ENCODE measurements at places on chromosomes 2 and 18.

DNA sequence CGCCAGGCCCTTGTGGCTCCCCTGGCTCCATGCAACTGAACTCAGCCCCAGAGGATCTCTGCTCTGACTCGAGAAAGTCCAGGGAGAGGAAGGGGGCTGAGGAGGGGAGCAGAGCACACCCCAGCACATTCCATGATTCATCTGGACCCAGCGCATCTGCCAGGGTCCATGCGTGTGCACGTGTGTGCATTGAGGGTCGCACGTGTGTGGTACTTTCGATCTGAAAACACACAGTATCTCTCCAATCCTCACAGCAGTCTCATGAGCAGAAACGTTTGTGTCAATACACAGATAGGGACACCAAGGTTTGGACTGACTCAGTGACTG is 146.4 kb upstream of the ID2 start:
- no peak for DNase-seq

DNA sequence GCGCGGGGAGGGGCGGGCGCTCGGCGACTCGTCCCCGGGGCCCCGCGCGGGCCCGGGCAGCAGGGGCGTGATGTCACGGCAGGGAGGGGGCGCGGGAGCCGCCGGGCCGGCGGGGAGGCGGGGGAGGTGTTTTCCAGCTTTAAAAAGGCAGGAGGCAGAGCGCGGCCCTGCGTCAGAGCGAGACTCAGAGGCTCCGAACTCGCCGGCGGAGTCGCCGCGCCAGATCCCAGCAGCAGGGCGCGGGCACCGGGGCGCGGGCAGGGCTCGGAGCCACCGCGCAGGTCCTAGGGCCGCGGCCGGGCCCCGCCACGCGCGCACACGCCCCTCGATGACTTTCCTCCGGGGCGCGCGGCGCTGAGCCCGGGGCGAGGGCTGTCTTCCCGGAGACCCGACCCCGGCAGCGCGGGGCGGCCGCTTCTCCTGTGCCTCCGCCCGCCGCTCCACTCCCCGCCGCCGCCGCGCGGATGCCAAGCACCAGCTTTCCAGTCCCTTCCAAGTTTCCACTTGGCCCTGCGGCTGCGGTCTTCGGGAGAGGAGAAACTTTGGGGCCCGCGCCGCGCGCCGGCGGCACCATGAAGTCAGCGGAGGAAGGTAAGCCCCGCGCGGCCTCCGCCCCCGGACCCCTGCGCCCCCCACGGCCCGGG is at the start of gene NFATC1:
TSS of gene NFATC1 (plus strand) at position 170 of the 644 bp plus-strand sequence. CDS start at position 465, 295 bp downstream.
- peak; percentile 59 for DNase-seq

GRCh38 chr2:145114726-145115125 is 594.8 kb upstream of the ZEB2 start:
- no peak for DNase-seq

GRCh38 chr2:96499061-96499960 is 5.8 kb downstream of the NEURL3 start:
- DNase-seq: no peak

DNA sequence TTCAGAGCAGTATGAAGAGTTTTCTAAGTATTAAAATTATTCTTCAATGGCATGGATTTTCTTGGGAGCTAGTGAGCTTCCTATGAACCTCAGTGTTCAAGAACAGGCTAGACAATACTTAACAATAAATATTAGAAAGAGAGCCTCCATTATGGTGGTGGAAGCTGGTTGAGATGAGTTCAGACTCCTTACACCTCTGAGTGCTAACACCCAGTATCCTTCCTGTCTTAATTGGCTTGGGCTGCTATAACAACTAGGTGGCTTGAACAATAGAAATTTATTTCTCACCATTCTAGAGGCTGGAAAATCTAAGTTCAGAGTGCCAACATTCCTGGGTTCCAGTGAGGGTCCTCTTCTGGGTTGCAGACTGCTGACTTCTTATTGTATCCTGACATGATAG is 369.4 kb upstream of the HNRNPA3 start:
- DNase-seq: no peak

- no peak for DNase-seq
Measured at GRCh38 chr18:9663377-9663776, 44.7 kb upstream of the RAB31 start.

DNA sequence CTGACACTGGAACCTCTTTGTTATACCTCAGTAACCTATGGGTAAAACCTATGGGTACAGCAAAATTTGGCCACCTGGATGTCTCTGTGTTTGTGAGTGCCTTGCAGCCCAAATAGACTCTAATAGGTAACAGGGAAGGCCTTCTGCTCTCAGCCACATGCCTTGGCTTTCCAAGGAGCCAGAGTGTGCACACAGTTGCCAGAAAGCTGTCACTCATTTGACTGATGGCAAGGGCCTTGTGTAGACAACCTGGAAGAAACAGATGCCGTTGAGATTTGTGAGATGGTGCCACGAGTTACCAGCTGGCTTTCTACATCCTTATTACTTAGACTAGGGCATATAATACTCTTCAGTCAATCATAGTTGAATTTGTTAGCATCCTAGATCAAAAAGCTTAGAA is 90.1 kb upstream of the RAB12 start:
- no peak for DNase-seq

DNA sequence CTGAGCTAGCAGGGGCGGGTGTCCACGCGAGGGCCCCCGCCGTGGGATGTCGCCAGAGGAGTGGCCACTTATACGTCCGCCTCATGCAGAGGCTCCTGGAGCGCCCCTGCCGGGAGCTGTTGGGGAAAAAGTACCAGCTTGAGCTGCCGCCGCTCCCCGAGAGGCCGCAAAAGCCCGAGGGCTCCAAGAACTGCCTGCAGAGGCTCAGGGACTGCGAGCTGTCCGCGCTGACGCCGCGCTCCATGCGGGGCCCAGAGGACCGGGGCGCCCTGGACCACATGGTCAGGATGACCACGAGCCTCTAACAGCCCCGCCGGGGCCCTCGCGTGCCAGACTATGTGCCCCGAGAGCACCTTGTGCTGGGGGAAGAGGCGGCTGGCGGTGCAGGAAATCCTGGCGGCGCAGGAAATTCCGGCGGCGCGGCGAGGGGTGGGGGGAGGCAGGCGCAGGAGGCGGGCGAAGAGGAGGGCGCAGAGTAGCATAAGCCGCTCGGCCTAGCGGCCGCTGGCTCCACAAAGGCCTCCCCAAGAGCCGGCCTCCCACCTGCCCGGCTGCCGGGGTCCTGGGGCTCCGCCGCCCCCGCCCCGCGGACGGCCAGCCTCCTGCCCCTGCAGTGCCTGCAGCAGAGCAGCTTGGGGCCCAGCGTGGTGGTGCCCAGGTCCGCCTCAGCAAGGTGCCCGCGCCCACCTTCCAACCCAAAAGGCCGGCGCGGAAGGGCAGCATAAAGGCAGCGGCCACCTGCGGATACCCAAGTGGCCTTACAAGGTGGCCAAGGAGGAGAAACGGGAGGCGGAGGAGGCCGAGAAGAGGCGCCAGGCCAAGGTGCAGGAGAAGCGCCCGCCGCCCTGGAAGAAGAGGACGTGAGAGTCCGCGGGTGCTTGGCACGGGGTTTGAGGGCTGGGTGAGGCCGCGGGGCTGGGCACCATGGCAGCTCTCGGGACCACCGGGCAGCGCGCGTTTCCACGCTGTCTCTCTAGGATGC is 42.1 kb upstream of the TRIM43B start:
- peak; percentile 19 for DNase-seq

GRCh38 chr2:64325477-64325851 is 128.5 kb upstream of the LGALSL start:
- no peak for DNase-seq

GRCh38 chr18:78873926-78874500 is 105.6 kb upstream of the SALL3 start:
- no peak for DNase-seq

DNA sequence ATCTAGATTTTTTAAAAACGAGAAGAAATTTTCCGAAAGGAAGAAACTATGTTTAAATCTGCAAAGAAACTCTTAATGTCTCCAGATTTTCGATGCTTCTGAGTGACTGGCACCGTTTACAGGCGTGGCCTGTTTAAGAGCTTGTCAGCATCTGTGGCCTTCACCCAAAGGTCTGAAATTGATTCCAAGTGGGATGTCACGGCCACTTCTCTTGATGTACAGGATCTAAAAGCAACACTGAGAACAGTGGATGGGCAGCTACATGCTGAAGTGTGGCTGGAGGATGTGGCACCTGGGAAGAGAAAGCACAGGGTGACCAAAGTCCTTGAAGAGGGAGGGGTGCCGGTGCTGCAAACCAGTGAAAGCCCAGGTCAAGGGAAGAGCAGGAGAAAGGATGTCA is 28.0 kb downstream of the EMILIN2 start:
- no peak for DNase-seq

DNA sequence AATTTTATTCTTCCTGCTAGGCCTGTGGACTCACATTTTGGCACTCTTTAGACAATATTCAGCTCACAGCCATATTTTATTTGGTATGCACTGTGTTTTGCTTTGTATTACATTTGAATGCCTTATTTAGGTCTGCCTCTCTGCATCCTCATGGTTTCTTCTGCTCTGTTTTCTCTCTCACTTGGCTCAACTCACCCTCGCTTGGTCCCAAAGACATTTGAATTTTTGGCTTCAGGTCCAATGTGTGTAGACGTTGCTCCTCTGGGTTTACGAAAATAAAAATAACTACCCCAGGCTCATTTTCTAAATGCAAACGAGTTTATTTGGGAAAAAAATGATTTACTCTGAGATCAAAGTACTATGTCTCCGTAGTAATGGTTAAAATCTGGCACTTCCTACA is 91.1 kb upstream of the REG3A start:
- no peak for DNase-seq

DNA sequence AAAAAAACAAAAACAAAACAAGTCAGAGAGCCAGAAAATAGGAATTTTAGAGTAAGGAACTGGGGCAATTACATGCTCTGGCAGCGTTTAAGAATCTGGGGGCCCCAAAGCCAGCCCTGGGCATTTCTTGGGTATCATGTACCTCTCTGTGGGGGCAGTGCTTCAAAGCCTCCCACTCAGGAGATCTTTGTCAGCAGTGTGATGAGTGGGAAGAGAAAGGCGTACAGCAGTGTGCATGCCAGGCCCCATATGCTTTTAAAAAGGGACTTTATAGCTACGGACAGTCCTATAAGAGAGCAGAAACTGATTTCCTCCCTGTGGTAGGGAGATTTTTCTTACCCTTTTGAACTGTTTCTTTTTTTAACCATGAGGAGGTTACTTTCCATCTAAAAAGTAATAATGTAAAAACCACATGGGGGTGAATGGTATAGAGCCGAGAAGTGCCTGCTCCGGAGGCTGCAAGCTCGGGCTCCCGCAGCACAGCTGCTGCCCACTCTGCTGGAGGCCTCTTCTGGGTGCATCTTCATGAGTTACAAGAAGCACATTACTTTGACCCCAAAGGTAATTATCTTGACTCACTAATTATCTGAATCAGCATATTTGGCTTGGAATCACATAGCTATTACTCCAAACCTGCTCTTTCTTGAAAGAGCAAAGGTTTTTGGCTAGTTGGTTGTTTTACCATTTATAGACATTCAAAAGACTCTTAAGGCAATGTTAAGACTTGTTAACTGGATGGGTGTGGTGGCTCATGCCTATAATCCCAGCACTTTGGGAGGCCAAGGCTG is 46.4 kb downstream of the PROC start:
- DNase-seq: no peak

GRCh38 chr2:221848286-221848685 is 276.2 kb upstream of the EPHA4 start:
- DNase-seq: no peak

- DNase-seq: no peak
Measured at GRCh38 chr18:25467226-25467987, 115.4 kb upstream of the ZNF521 start.

GRCh38 chr2:83602753-83603152 is 856.3 kb downstream of the SUCLG1 start:
- DNase-seq: no peak

DNA sequence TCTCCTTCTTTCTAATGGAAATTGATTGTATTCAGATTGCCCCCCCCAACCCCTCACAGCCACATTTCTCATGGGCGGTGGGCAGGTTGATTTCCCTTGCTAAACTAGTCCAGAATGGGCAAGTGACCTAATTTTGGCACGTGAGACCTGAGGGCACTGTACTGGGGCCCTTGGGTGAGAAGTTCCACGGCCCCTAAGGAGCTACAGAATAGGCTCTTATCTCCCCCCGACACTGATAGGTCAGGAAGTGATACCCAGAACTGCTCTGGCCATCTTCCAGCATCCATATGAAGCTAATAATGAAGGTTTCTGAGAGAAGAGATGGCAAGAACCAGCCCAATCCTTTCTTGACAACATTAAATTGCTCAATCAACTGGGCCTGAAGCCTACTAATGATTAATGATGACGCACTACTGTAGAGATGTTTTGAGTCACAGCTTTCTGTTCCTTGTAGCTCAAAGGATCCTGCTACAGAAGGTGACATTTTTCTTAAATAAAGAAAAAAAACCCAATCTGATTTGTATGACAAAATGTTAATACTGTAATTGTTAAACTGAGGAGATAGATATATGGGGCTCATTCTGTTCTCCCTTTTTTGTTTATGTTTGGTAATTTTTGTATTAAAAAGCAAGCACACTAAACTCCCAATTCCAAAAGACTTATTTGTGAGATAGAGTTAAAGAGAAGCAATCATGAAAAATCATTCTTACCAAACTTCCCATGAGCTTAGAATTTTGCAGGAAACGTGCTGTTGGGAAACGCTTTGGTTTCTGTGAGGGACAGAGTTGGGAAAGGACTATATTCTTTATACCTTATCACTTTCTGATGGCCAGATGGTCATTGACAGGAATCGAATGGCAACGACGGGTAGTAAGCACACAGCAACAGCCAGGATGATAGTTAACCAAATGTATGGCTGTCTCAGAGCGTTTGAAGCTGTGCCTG is 28.2 kb upstream of the NARS1 start:
- no peak for DNase-seq

DNA sequence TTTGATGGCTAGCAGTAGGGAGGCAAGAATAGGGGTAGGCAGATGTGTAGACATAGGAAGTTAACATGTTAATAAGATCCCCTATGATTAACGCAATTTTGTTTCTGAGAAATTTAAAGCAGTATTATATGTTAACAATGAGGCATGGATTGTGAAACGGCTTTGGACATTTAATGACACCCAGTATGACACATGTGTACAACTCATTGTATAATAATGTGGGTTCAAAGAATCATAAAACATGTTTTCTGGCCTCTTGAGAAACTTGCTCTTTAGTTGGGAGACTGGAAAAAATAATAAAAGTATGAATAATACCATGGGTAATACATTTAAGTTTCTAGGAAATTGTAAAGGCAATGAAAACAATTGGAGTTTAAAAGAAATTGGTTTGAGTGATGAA is 332.1 kb upstream of the CDH20 start:
- DNase-seq: no peak

- DNase-seq: no peak
Measured at GRCh38 chr2:149058936-149059335, 20.4 kb downstream of the LYPD6B start.

Data from stimulated activated CD8-positive, alpha-beta memory T cell treated with anti-CD3 and anti-CD28 coated beads, Interleukin-4, amount 100 ng/mL, for 4 hours (primary cell).